ENCODE measurements at places on chromosomes 12 and 14.

DNA sequence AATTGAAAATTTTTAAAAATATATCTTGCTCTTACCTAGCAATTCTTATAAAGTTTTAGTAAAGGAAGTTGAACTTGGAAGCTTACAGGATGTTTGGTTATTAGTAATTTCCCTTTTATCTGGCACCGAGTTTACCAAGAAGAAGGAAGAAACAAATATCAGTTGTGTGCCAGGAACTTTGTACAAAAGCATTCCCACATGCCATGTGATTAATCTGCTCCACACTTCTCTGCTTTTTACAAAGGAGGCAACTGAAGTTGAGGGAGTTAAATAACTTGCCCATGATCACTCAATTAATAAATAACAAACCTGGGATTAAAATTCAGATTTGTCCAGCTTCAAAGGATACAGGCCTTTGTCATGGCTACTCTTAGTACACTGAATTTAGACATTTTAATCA lies 122.5 kb upstream of the BCAT1 start:
- no peak for DNase-seq

DNA sequence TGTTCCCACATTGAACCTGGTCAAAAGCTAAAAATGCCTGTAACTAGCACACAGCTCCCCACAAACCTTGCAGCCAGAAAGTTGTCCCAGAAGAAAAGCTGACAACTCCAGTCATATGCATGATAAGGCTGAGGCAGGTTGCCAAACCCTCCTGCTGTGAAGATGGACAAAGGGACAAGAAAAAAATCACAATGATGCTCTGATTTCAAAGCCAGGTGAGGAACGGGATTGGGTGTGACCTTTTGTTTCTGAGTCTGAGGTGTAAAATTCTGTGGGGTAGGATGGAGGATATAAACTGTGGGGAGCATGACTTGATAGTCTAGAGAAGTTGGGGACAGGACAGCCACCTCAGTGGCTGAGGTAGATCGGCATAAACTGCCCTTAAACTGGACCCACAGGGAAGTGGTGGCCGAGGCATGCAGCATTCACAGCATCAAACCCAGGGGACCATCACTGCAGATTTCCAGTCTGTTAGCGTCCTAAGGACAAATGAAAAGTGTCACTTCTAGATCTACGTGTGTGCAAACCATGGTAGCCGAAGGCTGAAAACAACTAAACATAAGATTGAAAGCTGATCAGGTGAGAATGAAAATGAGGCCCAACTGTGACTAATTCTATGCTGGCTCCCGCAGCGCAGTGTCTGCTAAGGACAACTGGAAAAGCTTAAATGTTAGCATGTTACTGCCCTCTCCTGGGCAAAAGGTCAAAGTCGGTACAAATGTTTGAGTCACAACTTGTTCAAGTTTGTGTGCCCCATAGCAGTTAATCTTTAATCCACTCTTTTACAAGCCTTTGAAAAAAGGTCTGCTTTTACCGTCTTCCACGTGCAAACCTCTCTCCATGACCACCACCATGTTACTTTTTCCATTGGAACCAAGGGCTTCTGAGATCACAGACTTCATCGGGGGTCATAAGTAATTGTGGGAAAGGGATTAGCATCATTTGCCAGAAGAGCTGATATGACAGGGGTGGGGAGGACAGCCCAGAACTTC lies 39.8 kb downstream of the GRIN2B start:
- DNase-seq = no peak

- no peak for DNase-seq
These were observed 8.1 kb downstream of the DNAI7 start for GRCh38 chr12:25186788-25187402.

- no peak for DNase-seq
These were observed 41.8 kb upstream of the CCDC196 start for GRCh38 chr14:66444271-66444927.

DNA sequence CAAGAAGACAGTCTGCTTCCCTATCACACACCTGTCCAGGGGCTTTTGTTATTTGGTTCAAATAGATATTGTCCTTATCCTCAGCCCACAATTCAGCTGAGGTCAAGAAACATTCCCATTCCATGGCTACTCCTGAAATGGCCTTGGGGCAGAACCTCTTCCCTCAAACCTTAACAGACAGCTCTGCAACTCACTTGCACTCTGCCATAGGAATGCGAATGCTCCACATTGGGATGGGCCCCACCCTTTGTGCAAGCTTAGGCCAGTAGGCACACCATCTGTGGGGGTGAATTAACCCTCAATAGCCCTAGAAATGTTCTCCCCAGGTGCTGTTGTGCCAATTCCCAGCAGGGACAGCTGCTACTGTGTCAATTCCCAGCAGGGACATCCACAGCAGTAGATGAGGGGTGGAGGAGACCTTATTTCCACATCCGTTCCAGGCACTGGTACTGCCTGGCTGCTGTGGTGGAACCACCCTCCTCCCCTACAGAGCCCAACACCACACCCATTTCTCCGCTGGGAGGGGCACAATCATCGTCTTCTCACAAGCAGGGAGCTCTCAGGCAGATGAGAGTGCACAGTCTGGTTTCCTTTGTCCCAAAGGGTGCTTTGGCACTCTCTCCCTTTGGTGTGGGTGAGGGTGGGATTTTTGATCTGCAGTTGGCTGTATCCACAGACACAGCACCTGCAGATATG lies 42.3 kb upstream of the GLIPR1 start:
- no peak for DNase-seq

DNA sequence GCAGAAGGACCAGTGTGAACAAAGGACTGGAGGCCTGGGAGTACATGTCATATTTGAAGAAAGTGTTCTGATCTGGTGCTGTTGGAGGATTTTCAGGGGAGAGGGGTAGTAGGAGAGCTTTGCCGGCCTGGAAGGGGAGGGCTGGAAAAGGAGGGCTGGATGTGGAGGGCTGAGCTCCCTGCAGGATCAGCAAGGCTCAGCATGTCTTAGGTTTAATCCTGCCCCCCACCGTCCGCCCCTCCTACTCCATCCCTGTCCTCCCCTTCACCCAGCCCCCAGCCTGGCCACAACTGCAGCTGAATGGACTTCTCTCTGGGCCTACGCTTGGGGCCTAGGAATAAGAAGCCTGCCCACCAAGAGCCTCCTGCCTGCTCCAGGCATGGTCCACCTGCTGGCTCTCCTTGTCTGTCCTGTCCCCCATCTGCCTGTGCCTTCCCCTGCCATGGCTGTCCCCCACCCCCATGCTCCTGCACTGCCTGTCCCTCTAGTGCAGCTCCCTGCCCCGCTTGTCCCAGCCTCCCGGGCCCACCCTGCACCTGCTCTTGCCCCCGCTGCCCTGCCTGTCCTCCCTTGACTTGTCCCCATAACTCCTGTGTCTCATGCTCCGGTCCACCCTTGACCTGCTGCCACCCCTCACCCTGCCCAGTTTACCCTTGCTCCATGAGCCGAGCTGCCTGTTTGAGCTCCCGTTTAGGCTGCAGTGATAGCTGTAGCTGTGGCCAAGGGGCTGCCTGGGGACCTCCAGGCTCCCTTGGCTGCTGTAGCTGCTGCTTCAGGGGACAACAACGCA lies 9.8 kb upstream of the RARG start:
- no peak for DNase-seq

GRCh38 chr14:101367421-101368261 lies 193.7 kb upstream of the DIO3 start:
- no peak for DNase-seq
